ENCODE measurements at places on chromosomes 7 and 10. TPM values are rescaled to one million over a fixed set of nuclear protein-coding genes. Genes with fewer than 3 reads are reported as not detected.

STRIP2 gene
- 9.6 TPM for total RNA-seq

PRSS37 gene
- total RNA-seq = not detected

INTS15 gene
- total RNA-seq = 16.0 TPM

ACHE gene
- 16.7 TPM for total RNA-seq

DNAJB12 gene
- 13.0 TPM for total RNA-seq

VAX1 gene
- total RNA-seq = 1.7 TPM

TMEM184A gene
- not detected for total RNA-seq

COA1 gene
- 32.0 TPM for total RNA-seq

RGR gene
- total RNA-seq = 0.49 TPM

TLL2 gene
- 0.25 TPM for total RNA-seq

TMEM196 gene
- total RNA-seq = 12.0 TPM

SORCS3 gene
- 9.8 TPM for total RNA-seq

SRRM3 gene
- 8.1 TPM for total RNA-seq

TRIM50 gene
- not detected for total RNA-seq

PIK3AP1 gene
- total RNA-seq = 1.5 TPM

INHBA gene
- 7.9 TPM for total RNA-seq

CD36 gene
- 6.6 TPM for total RNA-seq

WNT2 gene
- 0.25 TPM for total RNA-seq

KMT2C gene
- 66.9 TPM for total RNA-seq

ABCB1 gene
- 7.4 TPM for total RNA-seq

NUPR2 gene
- not detected for total RNA-seq

FAM20C gene
- 16.2 TPM for total RNA-seq

COL17A1 gene
- 0.25 TPM for total RNA-seq

POLR2J3 gene
- 15.2 TPM for total RNA-seq

CYP3A7 gene
- not detected for total RNA-seq

PRLHR gene
- 2.0 TPM for total RNA-seq

CAV1 gene
- total RNA-seq = 16.7 TPM

CYP3A4 gene
- not detected for total RNA-seq

TEX36 gene
- not detected for total RNA-seq

SLC39A12 gene
- 2.2 TPM for total RNA-seq

OAT gene
- total RNA-seq = 119 TPM

SLC13A1 gene
- total RNA-seq = not detected

SFTPD gene
- total RNA-seq = 0.25 TPM

SNX8 gene
- 4.9 TPM for total RNA-seq

PAX4 gene
- not detected for total RNA-seq

INMT gene
- total RNA-seq = under 0.01 TPM

NPSR1 gene
- not detected for total RNA-seq

GRID1 gene
- 8.6 TPM for total RNA-seq

MSMB gene
- not detected for total RNA-seq

FAM221A gene
- total RNA-seq = 6.9 TPM
